CD8-positive, alpha-beta memory T cell (primary cell): ENCODE measurements at places on chromosomes 7 and 10.

GRCh38 chr10:5983774-5984173 is 6.4 kb upstream of the IL15RA start:
- no peak for DNase-seq

GRCh38 chr10:1374511-1375345 is 318.5 kb downstream of the WDR37 start:
- no peak for DNase-seq

- no peak for DNase-seq
Observed at GRCh38 chr7:2175514-2175913, 57.2 kb downstream of the MAD1L1 start.

GRCh38 chr10:111086574-111086973 is 9.7 kb downstream of the ADRA2A start:
- DNase-seq: no peak

GRCh38 chr7:132546366-132547127 is 29.7 kb downstream of the PLXNA4 start:
- DNase-seq: no peak

DNA sequence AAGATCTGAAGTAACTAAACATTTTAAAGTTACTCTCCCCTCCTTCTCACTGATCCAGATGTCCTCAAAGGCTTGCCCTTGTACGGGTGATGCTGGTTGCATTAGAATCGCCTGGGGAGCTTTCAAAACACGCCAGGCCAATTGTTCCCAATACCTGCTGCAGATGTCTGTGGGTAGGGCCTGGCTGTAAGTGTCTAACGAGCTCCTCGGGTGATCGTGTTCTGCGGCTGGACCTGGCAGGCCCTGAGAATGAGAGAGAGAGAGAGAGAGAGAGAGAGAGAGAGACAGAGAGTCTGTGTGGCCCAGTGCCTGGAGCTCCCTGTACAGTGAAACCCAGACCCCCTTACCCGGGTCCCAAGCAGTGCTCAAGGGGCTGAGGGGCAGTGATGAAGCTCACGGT is 8.4 kb downstream of the COL13A1 start:
- DNase-seq: no peak

DNA sequence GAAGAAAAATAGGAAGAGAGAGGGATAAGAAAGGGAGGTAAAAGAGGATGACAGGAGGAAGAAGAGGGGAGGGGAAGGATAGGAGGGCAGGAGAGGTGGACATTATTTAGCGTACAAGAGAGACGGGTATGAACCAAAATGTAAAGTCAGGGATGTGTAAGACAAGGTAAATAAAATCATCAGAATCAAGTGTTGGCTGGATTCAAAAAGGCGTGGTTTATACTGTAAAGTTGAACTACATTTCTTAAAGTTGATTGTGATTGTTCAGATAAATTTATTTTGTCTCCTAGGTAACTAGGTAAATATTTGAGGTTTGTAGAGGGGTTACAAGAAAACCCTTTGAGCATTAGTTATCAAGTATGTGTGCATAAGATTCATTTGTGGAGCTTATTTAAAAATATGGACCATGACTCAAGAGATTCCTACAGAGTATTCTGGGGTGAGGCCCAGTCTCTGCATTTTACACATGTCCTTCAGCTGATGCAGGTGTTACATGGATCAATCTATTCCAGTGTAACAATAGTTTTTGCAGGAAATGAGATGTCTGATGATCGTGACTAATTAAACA is 512.1 kb upstream of the MBL2 start:
- no peak for DNase-seq

- no peak for DNase-seq
Observed at GRCh38 chr10:86657011-86657395, 2.7 kb downstream of the OPN4 start.

DNA sequence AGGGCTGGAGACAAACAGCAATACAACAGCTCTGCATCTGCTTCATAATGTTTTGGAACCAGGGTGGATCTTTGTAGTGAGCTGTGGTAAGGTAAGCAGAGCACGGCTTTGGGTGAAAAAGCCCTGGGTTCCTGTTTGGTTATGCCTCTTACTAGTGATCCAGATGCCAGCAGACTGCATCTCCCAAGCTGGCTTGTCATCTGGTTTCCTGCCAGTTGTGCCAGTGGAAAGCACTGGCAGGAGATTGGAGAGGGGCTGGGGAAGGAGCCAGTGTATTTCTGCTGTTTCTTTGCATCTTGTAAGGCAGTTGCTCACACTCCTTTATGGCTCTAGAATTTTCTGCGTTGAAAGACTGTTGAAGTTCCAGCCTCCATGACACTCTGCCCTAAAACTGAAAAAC is 137.6 kb downstream of the TSPAN12 start:
- DNase-seq: no peak

- peak; percentile 67 for DNase-seq
Observed at GRCh38 chr7:3043544-3044371, at the start of gene CARD11. CARD11 (minus strand) TSS chr7:3043867; CDS start chr7:2958506, 85,361 bp downstream.

DNA sequence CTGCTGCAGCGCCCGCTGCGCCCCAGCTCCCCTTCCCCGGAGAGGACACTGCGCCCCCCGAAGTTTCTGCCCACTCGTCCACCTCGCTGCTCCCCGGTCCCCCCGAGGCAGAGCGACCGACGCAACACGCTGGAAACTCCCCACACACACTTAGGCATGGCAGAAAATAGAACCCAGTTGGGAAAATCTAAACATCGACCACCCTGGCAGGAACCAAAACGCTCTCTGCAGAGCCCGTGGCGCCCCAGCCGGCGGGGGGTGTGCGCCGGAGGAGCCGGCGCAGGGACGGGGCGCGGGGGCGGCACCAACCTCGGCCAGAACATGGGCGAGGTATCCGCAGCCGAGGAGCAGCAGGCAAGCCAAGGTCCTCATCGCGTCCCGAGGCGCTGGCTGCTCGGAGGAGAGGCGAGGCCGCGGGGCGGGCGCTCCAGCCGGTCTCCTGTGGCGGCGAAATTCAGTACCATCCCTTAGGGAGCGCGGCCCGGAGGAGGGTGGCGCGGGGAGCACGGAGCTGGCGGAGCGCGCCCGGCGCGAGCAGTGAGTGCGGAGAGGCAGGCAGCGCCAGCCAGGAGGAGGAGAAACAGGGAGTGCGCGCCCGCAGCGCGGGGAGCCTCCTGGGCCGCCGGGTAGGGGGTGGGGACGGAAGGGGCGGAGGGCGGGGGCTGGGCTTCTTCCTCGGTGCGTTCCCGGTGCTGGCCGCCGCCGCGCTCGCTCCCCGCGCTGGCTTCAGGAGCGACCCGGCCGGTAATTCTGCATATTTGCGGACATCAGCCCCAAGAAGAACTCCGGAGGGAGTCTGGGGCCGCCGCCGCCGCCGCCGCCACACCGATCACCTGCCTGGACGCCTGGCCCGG is 789 bp downstream of the PDGFA start:
- DNase-seq: no peak

DNA sequence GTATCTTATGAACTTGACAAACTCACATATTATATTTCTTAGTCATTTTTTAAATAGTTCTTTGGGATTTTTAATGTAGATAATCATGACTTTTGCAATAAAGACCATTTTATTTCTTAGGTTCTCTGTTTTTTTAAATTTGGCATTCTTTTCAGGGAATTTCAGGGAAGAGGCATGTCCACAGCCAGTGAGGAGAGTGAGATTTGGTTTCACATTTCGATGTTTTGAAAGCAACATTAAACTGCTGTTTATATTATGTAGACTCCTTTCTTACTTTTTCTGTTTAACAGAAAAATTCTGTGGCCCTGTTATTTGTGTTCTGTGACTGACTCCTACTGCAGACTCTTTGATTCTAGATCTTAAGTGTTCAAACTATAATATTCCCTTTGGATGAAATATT is 153.7 kb downstream of the FAM107B start:
- no peak for DNase-seq

DNA sequence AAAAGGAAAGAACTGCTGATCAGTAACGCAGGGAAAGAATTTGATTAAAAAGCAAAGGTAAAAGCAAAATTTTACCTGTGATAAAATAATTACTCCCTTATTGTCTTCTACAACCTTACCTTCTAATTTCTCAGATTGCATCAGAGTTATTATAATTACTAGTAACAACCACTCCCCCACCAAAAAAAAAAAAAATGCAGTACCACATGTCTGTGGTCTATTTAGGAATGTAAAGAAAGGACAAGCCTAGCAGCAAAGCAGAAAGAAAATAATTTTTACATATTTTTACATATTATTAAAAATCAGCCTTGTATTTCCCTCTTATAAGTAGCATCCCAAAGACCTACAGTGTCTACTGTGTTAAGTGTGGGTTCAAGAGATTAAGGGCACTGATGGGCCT is 430.4 kb downstream of the TFEC start:
- DNase-seq: no peak

DNA sequence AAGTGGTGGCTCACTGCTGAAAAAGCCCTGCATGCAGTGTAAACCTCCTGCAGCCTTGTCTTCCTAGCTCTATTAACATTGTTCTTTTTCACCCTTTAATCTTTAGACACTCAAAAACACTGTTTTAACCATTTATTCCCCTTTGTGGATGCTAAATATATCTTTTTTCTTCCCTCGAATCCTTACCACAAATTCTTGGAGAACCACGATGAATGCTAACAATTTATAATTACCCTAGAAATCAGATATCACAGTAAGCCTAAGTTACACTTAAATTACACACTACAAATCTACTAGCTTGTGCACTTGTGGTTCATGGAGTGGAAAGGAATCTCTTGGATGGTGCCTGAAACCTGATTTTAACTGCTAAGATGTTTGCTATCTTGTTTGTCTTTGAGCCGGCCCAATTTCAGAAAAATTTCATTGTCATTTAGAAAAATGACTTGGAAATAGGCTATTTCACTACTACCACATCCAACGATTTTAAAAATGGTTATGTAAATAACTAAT is 125.1 kb upstream of the NOBOX start:
- no peak for DNase-seq

- DNase-seq: no peak
Observed at GRCh38 chr7:90797596-90797995, 201.5 kb downstream of the CDK14 start.

DNA sequence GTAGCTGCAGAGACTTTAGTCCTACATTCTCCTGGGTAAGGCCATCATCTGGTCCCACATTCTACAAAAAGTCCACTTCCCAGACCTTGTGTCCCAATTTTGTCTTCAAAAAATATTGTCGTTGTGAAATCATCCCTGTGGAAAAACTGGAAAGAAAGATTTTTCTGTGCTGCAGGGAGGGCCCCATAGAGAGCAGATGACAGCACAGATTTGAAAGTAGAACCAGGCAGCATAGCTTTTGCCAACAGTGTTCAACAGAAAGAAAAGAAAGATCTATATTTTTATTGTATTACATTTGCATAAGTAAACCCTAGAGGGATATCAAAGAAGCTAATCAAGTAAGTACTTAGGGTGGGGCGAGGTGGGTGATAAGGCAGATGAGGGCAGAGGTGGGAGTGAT is 48.3 kb upstream of the C1GALT1 start:
- no peak for DNase-seq

DNA sequence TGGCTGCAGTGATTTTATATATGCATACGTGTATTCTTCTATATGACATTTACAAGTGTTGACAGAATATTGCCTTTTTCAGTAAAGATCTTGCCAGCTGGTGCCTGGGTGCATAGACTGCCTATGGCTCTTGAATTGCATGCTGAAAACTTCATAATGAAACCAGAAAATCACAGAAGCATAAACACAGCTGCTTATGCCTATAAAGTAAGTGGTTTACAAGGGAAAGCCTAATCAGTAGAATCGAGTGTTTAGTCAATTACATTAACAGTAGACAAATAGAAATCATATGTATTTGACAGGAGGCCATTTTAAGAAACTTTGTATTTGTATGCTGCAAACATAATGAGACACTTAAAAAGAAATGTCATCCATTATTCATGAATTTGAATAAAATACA is 82.5 kb downstream of the TMEM168 start:
- no peak for DNase-seq

DNA sequence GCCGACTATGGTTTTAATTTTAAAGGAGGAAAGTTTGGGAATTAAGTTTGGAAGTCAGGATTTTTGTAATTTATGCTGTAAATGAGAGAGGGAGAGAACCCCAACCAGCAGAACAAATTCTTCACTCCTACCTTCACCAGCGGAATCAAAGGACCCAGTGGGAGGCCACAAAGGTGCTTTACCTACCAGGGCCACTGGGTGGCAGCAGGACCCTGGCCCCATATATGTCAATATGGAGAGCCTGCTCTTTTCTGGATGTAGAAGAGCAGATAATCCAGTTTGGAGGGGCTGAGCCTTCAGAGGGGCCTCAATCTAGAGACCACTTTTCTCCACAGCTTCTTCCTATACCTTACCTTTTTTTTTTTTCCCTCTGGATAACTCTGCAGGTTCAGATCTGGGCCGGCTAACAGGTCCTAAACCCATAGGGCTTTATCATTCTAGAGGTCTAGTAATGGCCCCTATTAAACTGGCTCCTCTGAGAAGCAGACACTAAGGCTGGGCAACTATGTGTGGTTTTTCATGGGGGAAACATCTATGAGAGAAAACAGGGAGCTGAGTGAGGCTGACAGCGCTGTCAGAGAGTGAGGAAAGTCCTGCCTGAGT is 8.5 kb upstream of the SCD start:
- DNase-seq: peak; percentile 68

DNA sequence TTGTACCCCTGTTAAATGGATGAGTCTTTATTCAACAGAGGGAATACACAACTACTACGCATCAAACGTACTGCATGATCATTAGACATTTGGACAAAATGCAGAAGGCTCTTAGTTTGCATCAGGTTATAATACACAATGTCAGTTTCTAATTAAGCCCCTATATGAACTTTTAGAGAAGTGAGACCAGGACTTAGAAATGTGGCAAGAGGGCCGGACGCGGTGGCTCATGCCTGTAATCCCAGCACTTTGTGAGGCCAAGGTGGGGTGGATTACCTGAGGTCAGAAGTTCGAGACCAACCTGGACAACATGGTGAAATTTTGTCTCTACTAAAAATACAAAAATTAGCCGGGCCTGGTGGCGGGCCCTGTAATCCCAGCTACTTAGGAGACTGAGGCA is 76.3 kb upstream of the MGMT start:
- no peak for DNase-seq
